ENCODE measurements at places on chromosomes 13 and 19.
A peak's percentile ranks its signal among the peaks of the same experiment; 100 is the strongest.

DNA sequence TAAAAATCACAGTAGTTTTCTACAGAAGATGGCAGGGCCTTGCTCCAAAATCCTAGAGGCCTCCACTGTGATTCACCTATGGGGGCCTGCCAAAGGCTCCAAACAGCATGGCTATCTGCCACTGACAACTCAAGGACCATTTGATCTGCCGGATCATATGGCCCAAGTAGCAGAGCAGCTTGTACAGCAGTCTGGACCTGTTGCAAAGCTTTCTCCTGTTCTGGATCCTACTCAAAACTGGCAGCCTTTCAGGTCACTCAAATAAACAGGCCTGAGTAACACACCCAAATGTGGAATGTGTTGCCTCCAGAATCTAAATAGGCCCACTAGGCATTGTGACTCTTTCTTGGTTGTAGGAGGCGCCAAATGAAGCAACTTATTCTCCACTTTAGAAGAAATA, 1049.3 kb downstream of the PCDH9 start:
- DNase-seq = no peak

DNA sequence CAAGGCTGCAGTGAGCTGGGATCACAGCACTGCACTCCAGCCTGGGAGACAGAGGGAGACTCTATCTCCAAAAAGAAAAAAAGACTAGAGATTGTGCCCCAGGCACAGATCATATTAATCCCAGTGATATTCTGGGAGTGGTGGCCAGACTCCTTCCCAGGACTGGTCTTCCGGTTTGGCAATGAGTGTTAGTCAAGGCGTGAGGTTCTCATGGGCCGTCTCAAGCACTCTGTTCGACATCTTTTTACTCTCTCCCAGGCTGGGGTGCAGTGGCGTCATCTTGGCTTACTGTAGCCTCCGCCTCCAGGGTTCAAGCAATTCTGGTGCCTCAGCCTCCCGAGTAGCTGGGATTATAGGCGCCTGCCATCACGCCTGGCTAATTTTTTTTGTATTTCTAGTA, 5.3 kb upstream of the DPRX start:
- DNase-seq = no peak

- DNase-seq = no peak
Observed at GRCh38 chr13:104737713-104738112, 1671.5 kb upstream of the SLC10A2 start.

GRCh38 chr13:20610006-20610405, 43.0 kb downstream of the IFT88 start:
- no peak for DNase-seq

- no peak for DNase-seq
Observed at GRCh38 chr19:29324291-29324680, 111.3 kb upstream of the UQCRFS1 start.

DNA sequence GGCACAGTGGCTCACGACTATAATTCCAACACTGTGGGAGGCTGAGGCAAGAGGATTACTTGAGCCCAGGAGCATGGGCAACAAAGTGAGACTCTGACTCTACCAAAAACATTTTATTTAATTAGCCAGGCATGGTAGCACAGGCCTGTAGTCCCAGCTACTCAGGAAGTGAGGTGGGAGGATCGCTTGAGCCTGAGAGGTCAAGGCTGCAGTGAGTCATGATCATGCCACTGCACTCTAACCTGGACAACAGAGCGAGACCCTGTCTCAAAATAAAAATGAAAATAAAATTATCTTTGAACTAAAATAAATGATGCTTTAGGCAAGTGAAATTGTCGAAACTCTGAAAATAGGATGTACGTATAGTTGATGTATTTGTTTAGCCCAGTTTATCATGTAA, 8.2 kb upstream of the CLN5 start:
- DNase-seq = no peak

- DNase-seq = no peak
Observed at GRCh38 chr13:107057028-107057631, 489.2 kb upstream of the ARGLU1 start.

GRCh38 chr13:104477261-104477660, 1411.0 kb upstream of the SLC10A2 start:
- DNase-seq = no peak

GRCh38 chr19:13718733-13719132, 45.6 kb upstream of the MRI1 start:
- no peak for DNase-seq

DNA sequence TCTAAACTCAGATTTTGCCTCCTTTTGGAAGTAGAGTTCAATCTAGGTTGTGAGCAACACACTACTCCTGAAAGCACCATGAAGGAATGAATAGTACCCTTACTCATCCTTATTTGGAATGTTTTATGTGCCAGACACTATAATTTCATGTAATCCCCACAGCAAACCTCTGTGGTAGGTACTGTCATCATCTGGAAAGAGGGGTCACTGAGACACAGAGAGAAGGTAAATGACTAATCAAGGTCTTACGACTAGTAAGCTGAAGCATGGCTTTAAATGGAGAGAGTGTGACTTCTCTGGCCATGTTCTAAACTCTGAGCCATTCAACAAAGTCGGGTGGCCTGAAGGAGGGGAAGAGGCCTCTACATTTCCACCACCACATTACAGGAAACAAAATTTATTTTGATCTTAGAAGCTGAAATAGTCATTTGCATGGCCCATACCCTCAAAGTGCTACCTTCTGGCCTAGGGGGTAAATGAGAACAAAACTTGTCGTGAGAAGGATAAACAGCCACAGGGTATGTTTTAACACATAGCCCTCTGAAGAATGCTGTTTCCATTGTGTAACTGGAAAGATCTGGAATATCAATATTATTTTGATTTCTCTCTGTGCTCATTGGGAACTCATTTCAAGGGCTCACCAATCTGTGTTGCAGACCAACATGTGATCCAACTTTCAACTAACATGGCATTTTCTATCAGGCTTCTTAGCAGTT, 180.8 kb upstream of the RFC3 start:
- no peak for DNase-seq

DNA sequence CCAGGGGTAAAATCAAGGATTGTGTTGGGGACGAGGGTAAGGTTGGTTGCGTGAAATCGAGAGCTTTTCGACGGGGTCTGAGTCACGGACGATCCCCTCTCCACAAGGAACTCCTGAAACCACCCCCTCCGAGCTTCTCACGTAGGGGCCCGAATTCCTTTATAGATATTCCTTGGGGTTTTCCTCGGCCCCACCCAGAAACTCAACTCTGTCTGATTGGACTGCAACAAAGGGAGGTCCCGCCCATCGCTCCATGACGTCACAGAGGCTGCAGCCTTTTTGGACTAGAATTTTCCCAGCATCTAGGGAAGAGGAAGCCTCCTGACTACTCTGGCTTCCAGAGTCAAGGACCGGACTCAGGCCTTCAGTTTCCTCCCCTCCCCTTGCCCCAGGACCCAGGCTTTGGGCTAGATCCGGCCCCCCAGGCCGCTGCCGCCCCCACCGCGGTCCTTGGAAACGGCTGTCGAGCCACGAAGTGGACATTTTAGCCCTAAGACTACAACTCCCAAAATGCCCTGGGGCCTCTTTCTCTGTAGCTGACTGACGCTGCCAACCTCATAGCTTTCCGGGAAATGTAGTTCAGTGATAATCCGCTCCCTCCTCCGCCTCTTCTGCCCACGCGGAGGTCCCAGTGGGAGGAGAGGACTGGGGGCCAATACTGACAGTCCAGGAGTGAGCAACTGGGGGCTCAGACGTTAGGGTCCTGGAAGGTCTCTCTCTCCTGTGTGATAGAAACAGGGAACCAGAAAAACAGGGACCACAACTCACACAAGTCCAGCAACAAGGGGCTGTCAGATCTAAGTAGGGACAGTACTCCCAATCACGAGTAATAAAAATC, at the start of gene IZUMO1:
Gene IZUMO1 (minus strand): TSS at position 172 of the 838 bp plus-strand sequence. CDS start 1,050 bp downstream, outside the sequence.
- peak; percentile 52 for DNase-seq

DNA sequence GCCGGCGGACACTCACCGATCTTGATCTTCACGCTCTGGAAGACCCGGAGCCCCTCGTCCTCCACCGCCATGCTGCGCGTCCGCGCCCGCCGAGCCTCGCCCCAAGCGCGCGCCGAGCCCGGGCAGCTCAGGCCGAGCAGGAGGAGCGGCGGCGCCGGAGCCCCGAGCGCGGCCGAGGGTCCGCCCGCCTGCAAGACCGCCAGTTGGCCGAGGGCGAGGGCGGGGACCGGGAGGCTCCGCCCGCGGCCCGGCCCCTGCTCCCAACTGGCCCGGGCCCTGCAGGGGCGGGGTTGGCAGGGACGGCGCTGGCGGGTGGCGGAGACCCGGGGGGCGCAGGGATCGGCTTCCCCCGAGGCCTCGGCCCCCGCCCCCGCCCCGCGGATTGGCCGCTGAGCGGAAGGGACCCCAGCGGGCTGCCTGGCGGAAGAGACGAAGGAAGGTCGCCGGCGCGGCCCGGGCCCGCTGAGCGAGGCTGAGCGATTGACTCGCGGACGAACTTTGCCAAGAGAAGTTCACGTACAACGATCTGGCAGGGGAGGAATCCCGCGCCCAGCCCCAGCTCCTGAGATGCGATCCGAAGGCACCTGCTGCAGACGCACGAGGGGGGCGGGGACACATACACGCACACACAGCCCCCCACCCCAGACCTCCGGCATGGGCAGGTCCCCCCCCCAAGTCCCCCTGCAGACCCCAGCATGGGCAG, at the start of gene RASA3:
Gene RASA3 (minus strand): TSS at position 205 of the 703 bp plus-strand sequence. CDS start 134 bp downstream, at position 71.
- DNase-seq = peak; percentile 58

GRCh38 chr19:4523306-4524110, 5.2 kb upstream of the PLIN4 start:
- DNase-seq = peak; percentile 23

GRCh38 chr13:51584731-51585672, 740 bp downstream of the WDFY2 start:
- DNase-seq = peak; percentile 68

Measured in stimulated activated CD4-positive, alpha-beta T cell treated with anti-CD3 and anti-CD28 coated beads, Interleukin-4, amount 100 ng/mL, for 24 hours (primary cell).